Immature natural killer cell (primary cell): ENCODE measurements at places on chromosomes 5 and 9.

GRCh38 chr9:86599561-86599960, 245.4 kb upstream of the TUT7 start:
- no peak for DNase-seq
- H3K27ac ChIP-seq: no peak overlapping the region

DNA sequence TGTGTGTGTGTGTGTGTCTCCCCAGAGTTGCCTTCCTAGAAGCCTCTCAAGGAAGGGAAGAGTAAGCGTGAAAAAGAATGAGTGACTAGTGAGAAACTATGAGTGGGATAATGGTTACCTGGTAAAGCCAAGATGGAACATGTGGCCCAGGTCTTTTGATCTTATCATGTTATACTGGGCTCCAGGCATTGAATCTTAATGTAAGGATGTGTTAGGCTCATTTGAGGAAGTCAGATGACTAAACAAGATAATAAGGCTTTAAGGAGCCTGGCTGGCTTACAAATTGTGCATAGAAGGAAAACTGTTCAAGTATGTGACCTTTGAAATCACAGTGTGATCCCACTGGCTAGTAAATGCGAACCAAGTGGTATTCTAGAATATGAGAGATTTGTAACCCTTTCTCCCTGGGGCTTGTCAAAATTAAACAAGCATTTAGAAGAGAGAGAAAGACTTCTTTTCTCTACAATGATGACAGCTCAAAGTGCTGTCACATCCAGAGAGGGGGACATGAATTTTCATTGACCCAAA, 29.9 kb upstream of the HMHB1 start:
- no peaks in the 10 kb centered on the region for H3K4me1 ChIP-seq
- no peaks in the 10 kb centered on the region for H3K36me3 ChIP-seq
- H3K27me3 ChIP-seq: no peaks in the 10 kb centered on the region

DNA sequence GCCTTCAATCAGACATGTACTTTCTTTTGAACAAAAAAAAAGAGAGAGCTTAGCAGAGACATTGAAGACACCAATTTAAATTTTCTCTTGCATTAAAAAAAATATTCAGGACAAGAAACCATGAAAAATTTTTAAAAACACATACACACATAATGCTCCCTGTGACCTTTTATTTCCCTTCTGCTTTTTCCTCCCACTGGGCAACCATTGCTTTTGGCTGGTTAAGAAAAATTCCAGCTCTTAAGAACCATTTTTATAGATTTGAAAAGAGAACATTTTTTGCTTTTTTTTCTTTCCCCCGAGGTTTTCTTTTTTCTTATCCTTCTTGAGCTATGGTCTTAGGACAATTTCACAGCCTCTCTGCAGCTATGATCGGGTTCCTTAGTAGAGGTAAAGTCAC, 6.1 kb upstream of the HMHB1 start:
- no peaks in the 10 kb centered on the region for H3K27me3 ChIP-seq
- no peaks in the 10 kb centered on the region for H3K4me1 ChIP-seq

DNA sequence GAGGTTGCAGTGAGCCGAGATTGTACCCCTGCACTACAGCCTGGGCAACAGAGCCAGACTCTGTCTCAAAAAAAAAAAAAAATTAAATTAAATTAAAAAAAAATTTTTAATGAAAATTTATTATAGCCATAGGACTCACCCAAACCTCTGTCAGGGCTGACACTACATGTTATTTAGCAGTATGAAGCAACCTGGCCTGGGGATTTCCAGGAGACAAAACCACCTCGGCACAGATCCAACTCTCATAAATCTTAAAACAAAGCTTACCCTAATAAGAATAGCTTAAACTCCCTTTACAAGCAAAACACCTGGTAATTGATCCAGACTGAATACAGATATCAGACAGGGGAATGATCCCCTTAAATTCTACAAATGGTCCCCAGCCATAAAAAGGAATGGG, 38.4 kb downstream of the PPP1R2B start:
- DNase-seq: no peak
- H3K27me3 ChIP-seq: peaks cover 3% of the 10 kb centered on the region
- H3K36me3 ChIP-seq: no peaks in the 10 kb centered on the region

DNA sequence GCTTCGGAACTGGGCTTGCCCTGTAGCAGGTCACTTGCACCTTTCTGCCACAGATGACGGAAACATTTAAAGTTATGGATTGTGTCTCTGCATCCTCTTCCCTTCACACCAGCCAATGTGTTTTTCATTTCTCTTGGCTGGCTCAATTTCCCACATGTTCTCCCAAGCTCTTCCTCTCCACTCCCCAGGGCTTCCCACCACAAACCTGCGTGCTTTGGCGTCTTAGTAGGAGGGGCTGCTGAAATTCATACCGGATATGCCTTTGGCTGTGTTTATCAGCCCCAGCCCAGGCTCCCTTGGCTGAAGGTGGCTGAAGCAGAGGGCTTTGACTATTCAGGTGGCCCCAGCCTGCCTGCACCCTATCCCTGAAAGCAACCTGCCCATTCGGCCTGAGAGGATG, 32.1 kb downstream of the ADRB2 start:
- H3K27ac ChIP-seq: peak overlapping the region; percentile 100
- H3K36me3 ChIP-seq: peaks cover 23% of the 10 kb centered on the region
- H3K27me3 ChIP-seq: peaks cover 6% of the 10 kb centered on the region
- H3K4me3 ChIP-seq: peak overlapping the region; percentile 81
- H3K4me1 ChIP-seq: peaks cover 100% of the 10 kb centered on the region
- DNase-seq: no peak

DNA sequence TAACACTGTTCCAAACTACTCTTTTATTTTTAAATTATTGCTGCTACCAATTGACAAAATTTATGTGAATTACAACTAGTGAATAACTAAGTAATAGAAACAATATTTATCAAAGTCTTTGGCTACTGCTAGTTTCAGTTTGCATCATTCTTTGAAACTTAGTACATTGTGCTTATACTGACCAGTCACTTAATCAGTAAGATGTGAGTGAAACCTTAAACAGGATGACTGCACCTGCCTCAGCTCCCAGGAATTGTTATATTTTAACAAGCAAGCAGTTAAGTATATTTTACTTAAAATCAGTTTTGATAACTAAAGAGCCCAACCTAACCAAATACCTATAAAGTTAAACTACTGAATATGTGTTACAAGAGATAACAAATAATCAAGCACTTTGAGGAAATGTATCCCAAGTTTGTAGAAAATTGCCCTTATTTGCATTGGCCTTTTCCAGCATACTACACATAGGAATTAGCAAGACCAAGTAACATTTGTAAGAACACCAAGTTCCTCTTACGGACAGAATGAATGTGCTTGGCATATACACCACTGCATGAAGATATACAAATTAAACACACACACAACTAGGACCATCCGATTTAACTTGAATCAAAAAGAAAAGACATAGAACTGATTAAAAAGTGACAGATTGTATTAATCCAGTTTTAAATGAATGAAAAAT, 545.5 kb upstream of the DAB2 start:
- no peaks in the 10 kb centered on the region for H3K36me3 ChIP-seq
- peaks cover 3% of the 10 kb centered on the region for H3K27me3 ChIP-seq
- H3K27ac ChIP-seq: no peak overlapping the region
- no peaks in the 10 kb centered on the region for H3K4me1 ChIP-seq
- H3K4me3 ChIP-seq: no peak overlapping the region
- DNase-seq: no peak

DNA sequence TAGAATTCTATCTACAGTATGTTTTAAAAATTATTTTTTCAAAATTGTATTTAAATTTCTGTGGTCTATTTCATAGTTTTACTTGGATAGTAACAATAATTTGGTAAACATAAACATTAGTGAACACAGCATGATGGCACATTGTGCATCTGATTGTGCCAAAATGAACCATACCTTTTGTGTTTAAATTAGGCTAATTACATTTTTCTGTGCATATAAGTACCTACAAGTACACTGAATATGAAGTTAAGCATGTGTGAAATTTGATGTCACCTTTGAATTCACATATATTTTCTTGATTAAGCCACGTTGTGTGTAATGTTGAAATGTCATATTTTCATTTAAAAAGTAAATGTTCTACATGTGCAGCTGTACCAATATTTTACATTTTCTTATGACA, 13.4 kb downstream of the PBX3 start:
- H3K4me1 ChIP-seq: peaks cover 24% of the 10 kb centered on the region
- no peak overlapping the region for H3K27ac ChIP-seq
- no peak overlapping the region for H3K4me3 ChIP-seq
- no peaks in the 10 kb centered on the region for H3K36me3 ChIP-seq
- DNase-seq: no peak
- H3K27me3 ChIP-seq: no peaks in the 10 kb centered on the region

- no peaks in the 10 kb centered on the region for H3K36me3 ChIP-seq
- no peak for DNase-seq
- H3K4me3 ChIP-seq: no peak overlapping the region
- no peak overlapping the region for H3K27ac ChIP-seq
Measured at GRCh38 chr5:152403046-152403445, 2.0 kb downstream of the NMUR2 start.

GRCh38 chr9:104087894-104088293, 6.2 kb upstream of the SMC2 start:
- H3K4me3 ChIP-seq: no peak overlapping the region
- H3K4me1 ChIP-seq: peaks cover under 1% of the 10 kb centered on the region
- no peak for DNase-seq

DNA sequence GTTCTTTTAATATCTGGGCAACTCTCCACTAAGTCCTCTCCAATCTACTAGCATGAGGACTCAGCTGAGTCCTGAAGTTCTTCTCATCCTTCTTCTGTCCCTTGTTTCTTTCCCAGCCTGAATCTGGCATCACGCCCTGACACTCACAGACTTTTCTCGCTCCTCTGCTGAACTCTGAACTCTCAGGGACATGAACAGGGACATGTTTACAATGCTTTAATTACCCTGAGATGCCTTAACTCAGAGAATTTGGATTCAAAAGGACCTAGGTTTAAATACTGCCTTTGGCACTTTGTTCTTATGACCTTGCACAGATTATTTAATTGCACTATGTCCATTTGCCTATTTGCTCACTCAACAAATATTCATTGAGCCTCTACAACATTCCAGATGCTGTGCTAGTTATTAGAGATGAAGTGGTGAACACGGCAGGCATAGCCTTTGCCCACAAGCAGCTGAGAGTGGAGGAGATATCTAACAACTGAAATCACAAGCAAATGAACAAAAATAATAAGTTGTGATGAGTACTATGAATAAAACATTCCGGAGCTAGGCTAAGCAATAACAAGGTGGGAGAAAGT, 106.0 kb downstream of the ADRB2 start:
- no peak overlapping the region for H3K4me3 ChIP-seq
- H3K4me1 ChIP-seq: no peaks in the 10 kb centered on the region
- no peaks in the 10 kb centered on the region for H3K27me3 ChIP-seq
- H3K27ac ChIP-seq: no peak overlapping the region
- no peak for DNase-seq
- no peaks in the 10 kb centered on the region for H3K36me3 ChIP-seq

- no peaks in the 10 kb centered on the region for H3K36me3 ChIP-seq
- no peak overlapping the region for H3K27ac ChIP-seq
- no peaks in the 10 kb centered on the region for H3K4me1 ChIP-seq
- no peak for DNase-seq
- no peak overlapping the region for H3K4me3 ChIP-seq
- no peaks in the 10 kb centered on the region for H3K27me3 ChIP-seq
Measured at GRCh38 chr5:161001604-161002003, 149.6 kb upstream of the ATP10B start.

DNA sequence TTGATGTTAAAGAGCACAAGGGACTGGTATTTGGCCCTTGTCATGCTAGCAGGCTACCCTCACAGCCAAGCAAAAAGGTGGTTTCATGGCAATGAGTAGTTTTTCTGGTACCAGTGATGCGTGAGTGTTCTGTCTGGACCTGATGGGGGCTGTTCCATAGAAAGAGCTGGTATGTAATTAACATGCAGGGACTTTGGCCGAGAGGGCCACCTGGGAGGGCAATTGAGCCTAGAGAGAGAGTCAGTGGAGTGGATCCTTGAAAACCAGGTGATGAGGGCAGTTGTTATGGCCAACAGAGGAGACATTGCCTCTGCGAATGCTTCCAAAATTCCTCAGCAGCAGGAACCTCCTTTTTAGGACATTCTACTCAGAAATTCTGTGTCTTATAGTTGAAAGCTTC, 383.3 kb downstream of the PSAT1 start:
- no peaks in the 10 kb centered on the region for H3K27me3 ChIP-seq
- H3K36me3 ChIP-seq: no peaks in the 10 kb centered on the region
- no peaks in the 10 kb centered on the region for H3K4me1 ChIP-seq
- H3K27ac ChIP-seq: no peak overlapping the region

- DNase-seq: no peak
- peaks cover 6% of the 10 kb centered on the region for H3K27me3 ChIP-seq
- H3K4me3 ChIP-seq: no peak overlapping the region
- no peaks in the 10 kb centered on the region for H3K4me1 ChIP-seq
- no peak overlapping the region for H3K27ac ChIP-seq
- H3K36me3 ChIP-seq: no peaks in the 10 kb centered on the region
Measured at GRCh38 chr5:156641686-156642085, 208.4 kb upstream of the PPP1R2B start.

- H3K27me3 ChIP-seq: no peaks in the 10 kb centered on the region
- no peaks in the 10 kb centered on the region for H3K36me3 ChIP-seq
- H3K4me3 ChIP-seq: peak overlapping the region; percentile 50
- peak overlapping the region; percentile 50 for H3K27ac ChIP-seq
Measured at GRCh38 chr5:54988817-54989216, 3.4 kb upstream of the ESM1 start.

- no peaks in the 10 kb centered on the region for H3K4me1 ChIP-seq
- no peaks in the 10 kb centered on the region for H3K36me3 ChIP-seq
- H3K27ac ChIP-seq: no peak overlapping the region
- H3K4me3 ChIP-seq: no peak overlapping the region
Measured at GRCh38 chr5:85500869-85501268, 1116.2 kb upstream of the EDIL3 start.

GRCh38 chr9:114911167-114911821, 19.1 kb downstream of the TNFSF8 start:
- no peak overlapping the region for H3K27ac ChIP-seq
- H3K27me3 ChIP-seq: no peaks in the 10 kb centered on the region
- H3K4me1 ChIP-seq: peaks cover 55% of the 10 kb centered on the region
- no peak for DNase-seq
- peaks cover 5% of the 10 kb centered on the region for H3K36me3 ChIP-seq

GRCh38 chr5:173435447-173435846, 107.2 kb upstream of the STC2 start:
- H3K27ac ChIP-seq: no peak overlapping the region
- no peaks in the 10 kb centered on the region for H3K36me3 ChIP-seq
- DNase-seq: no peak
- no peaks in the 10 kb centered on the region for H3K4me1 ChIP-seq
- no peak overlapping the region for H3K4me3 ChIP-seq

DNA sequence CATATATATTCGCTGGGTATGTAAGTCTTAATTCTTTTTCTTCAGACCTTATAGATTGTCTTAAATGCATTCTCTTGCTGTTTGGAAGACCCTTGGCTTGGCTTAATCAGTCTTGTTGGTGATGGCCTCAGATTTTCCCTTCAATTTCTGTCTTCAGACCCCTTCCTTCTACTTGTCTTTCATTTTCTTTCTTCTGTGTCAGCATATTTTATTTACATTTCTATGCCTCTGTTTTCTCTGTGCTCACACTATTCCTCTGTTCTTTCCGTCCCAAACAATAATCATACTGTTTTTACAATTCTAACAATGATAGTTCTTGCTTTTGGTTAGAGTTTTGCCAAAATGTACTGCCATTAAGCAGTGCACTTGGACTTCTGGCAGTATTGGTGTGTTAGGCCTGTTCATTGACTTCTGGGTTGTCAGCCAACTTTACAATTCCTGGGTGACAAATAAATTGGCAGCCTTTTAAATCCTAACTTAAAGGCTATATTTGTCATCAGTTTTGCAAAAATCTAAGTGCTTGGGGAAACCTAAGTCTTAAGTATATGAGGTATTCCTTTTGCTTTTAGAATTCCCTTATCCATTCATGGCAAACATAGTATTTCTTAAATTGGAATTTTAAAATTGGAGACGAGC, 8.0 kb downstream of the SRFBP1 start:
- DNase-seq: no peak
- H3K4me1 ChIP-seq: peaks cover 35% of the 10 kb centered on the region
- no peaks in the 10 kb centered on the region for H3K36me3 ChIP-seq
